RWPE2 (cell line): ENCODE measurements at places on chromosomes 7 and 10.

- H3K36me3 ChIP-seq, result no peaks in the 10 kb centered on the region
- no peak for DNase-seq
Observed at GRCh38 chr10:77563638-77564270, 73.9 kb downstream of the KCNMA1 start.

GRCh38 chr7:28748933-28749584, 209.1 kb downstream of the TRIL start:
- no peaks in the 10 kb centered on the region for H3K36me3 ChIP-seq
- H3K4me3 ChIP-seq, result no peak overlapping the region
- no peaks in the 10 kb centered on the region for H3K27me3 ChIP-seq
- peak overlapping the region; percentile 24 for H3K27ac ChIP-seq
- peaks cover 3% of the 10 kb centered on the region for H3K4me1 ChIP-seq

DNA sequence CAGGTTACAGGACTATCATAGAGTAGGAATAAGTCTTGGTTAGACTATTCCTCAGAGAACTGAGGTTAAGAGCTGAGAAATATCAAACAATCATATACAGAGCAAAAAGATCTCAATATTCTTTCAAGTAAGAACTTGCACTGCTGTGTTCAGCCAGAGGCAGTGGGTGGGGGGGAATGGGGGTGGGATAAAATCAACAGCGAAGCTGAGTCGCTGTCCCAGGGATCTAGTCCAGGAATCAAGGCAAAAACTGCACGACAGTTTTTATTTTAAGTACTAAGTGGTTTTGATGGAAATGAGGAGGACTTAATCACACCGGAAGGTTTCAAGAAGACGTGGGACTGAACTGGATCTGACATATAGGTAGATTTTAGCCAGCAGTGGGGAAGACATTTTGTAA, 159.1 kb downstream of the SRPK2 start:
- H3K27ac ChIP-seq, result peak overlapping the region; percentile 88
- no peaks in the 10 kb centered on the region; the same call in 1 of the 2 replicates for H3K36me3 ChIP-seq
- no peaks in the 10 kb centered on the region for H3K27me3 ChIP-seq
- DNase-seq, result no peak

DNA sequence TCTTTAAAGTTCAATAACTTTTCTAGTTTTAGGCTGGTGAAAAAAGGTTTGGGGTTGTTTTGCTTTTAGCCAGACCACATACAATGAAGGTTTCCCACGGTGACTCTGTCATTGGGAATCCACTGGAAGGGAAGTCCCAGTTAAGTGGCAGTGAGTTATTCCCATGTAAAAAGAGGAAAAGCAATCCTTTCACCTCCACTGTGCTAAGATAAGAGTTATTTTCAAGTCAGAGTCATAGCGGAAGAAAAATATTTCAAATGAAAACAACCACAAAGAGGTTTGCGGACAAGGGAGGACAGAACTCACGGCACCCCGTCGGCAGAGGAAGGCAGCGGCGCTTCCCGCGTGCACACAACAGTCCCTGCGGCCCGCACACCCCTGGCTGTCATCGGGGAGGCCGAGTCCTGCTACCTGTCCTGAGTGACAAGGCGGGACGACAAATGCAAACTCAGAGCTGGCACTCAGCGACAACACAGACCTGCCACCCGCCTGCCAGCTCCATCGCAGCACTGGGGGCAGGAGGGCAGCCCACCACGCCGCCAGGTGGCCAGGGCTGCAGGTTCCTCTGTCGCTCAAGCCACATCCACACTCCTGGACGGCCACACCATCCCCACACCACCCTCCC, 9.3 kb upstream of the PAPOLB start:
- no peak overlapping the region for H3K4me3 ChIP-seq
- no peaks in the 10 kb centered on the region for H3K4me1 ChIP-seq
- no peak overlapping the region for H3K27ac ChIP-seq
- peak; percentile 51 for DNase-seq
- H3K36me3 ChIP-seq, result no peaks in the 10 kb centered on the region
